ENCODE measurements at places on chromosomes 5 and 9.

DNA sequence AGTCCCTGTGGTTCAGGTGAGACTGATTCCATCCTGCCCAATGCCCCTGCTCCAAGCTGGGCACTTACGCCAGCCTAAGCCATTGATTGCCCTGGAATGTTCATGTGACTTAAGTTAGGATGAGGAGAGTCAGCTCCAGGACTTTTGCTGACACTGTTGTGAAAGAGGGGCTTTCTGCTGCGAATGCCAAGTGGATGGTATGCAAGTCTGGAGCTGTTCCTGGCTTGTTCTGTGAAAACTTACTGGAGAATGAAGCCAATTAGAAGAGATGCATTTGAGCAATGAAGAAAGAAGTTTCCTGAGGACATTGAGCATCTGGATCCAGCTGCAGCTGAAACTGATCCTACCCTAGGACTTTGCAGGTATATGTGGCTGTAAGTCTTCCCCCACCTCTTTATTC lies 61.2 kb upstream of the ZFR start:
- DNase-seq = no peak

DNA sequence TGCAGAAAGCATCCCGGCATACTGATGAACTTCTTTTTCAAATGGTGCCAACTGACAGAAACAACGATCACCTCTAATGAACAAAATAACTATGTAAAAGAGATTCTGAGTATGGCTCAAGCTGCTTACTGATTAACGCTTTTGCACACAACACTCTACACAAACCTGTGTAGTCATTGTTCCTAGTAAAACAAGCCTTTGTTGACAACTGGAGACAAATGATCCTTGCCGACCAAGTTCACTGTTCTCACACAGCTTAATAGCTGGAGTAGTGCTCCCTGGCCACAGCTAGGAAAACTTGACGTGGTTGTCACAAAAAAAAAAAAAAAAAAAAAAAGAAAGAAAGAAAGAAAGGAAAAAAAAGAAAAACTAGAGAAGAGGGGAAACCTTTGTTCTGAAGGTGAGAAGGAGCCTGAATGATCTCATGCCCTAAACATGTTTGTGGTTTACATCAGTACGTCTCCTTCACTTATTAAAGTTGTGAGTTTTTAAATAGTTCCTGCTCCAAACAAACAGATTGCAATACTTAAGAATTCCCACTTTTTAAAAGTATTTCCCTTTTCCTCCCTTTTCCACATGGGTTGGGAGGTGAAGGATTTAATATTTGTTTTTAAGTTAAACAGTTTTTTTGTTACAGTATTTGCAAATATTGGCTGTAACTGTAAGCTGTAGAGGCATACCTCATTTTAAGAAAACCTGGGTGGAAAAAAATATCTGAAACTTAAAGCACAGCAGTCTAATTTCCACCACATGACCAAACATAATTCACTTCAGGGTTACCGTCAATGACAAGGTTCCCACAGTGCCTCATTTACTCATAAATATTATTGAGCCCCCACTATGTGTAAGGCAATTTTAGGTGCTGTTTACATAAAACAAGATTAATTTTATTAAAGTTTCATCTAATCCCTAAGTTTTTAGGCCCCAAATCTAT lies 63.7 kb downstream of the GLIS3 start:
- DNase-seq = no peak

GRCh38 chr9:114310471-114311450 lies 12.1 kb upstream of the ORM1 start:
- DNase-seq = no peak

- no peak for DNase-seq
Observed at GRCh38 chr9:132426639-132427414, 16.8 kb downstream of the CFAP77 start.

- DNase-seq = no peak
Observed at GRCh38 chr9:111320631-111321030, 9.4 kb downstream of the OR2K2 start.

DNA sequence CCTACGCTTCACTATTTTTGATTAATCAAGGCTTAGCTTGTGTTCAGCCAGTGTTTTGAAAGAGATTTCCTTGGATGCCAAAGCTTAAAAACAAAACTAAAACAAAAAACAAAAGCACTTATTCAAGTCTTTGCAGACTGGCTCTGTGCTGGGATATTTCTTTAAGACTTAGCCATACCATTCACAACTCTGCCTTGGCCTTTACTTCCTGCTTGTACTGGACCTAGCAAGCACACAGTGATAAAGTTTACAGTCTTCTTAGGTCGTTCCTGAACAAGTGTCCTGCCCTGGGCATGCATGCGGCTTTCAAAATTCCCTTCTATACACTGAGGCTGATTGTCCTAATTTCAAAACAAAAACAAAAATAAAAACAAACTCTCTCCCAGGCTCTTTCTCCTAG lies 20.7 kb downstream of the FBXL17 start:
- no peak for DNase-seq

- no peak for DNase-seq
Observed at GRCh38 chr5:162174358-162174974, 106.9 kb downstream of the GABRG2 start.

- DNase-seq = no peak
Observed at GRCh38 chr9:99037769-99038483, 67.0 kb upstream of the TGFBR1 start.

GRCh38 chr9:89234205-89235067 lies 55.8 kb upstream of the SHC3 start:
- peak; percentile 58 for DNase-seq

GRCh38 chr5:69167929-69168328 lies 979 bp downstream of the CCNB1 start:
- no peak for DNase-seq

DNA sequence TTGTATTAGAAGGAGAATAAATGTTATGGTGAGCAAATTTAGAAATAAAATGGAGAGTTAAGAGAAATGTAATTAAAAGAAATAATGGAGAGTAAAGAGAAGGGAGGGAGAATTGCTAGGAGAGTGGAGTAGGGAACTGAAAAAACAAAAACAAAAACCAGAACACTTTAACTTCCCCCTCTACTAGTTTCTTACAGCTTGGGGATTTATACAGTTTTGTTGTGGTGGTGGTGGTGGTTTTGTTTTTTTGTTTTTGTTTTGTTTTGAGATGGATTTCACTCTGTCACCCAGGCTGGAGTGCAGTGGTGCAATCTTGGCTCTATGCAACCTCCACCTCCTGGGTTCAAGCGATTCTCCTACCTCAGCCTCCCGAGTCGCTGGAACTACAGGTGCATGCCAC lies 322.4 kb downstream of the TMEM167A start:
- DNase-seq = no peak

- no peak for DNase-seq
Observed at GRCh38 chr9:95366731-95367325, 49.3 kb upstream of the FANCC start.

GRCh38 chr5:10009802-10010201 lies 239.9 kb downstream of the ATPSCKMT start:
- DNase-seq = no peak

- DNase-seq = no peak
Observed at GRCh38 chr5:22926574-22926973, 73.4 kb upstream of the CDH12 start.

- DNase-seq = no peak
Observed at GRCh38 chr9:129904734-129905133, 69.5 kb downstream of the USP20 start.

- DNase-seq = peak; percentile 43
Observed at GRCh38 chr9:130039528-130040147, 3.4 kb downstream of the FNBP1 start.

DNA sequence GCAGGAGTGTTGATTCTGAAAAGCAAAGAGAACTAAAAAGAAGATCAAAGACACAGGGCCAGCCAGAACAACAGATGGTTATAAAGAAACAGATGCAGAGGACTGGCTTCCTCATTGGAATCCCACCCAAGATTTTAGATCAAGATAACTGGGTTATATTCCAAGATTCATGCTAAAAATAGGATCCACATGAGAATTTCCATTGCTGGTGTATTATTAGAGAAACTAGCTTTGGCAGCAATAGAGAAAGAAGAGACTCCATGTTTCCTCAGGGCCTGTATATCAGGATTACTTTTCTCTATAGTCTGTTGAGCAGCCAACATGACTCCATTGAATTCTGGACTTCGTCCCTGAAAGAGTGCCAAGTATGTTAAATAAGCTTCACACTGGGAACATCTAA lies 367.3 kb downstream of the TUSC1 start:
- DNase-seq = no peak

- no peak for DNase-seq
Observed at GRCh38 chr5:43432486-43433375, 20.5 kb upstream of the CCL28 start.

GRCh38 chr5:163612358-163613149 lies 107.1 kb downstream of the MAT2B start:
- no peak for DNase-seq

DNA sequence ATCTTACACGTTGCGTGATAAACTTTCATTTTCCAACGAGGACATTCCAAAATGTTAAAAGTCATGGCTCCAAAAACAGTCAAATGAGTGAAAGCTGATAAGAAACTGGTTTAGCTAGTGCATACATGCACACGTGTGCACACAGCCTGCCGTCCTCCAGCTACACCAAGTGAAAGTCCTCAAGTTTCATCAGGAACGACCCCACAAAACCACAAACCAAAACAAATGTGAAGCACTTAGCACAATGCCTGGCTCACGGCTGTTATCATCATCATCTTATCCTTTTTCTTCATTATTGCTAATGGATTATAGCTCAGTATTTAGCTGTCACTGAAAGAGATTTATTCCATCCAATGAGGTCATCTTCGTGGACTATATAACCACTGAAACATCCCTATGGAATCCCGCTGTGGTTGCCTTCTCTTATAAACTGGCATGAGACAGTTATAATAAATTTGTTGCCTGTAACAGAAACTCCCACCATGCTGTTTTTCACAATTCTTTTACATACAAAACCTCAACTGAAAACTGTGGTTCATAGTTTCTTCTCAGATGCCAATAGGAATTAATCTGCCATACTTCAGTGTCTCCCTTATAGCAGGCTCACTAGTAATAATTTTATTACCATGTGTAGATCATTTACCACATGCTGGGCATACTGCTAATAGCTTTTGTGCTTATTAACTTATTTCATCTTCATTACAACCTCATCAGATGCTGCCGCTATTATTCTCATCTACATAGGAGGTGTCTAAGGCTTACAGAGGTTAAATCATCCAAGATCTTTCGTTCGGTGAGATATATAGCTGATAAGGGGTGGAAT lies 56.1 kb downstream of the SAXO1 start:
- DNase-seq = no peak

DNA sequence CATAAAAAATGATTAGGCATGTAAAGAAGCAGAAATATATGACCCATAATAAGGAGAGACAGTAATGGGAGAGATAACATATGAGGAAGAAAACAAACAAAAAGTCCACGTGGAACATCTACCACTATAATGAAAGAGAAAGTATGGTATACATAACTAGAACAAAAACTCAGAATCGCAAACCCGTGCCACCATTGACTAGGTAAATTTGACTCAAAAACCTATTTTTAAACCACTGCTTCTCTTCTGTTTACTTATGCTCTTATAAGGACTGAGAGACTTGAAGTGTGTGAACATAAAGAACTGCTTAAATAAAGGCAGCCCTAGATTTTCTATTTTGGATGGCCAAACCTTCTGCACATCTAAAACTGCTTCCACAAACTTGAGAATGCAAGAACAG lies 330.7 kb downstream of the CAAP1 start:
- no peak for DNase-seq

DNA sequence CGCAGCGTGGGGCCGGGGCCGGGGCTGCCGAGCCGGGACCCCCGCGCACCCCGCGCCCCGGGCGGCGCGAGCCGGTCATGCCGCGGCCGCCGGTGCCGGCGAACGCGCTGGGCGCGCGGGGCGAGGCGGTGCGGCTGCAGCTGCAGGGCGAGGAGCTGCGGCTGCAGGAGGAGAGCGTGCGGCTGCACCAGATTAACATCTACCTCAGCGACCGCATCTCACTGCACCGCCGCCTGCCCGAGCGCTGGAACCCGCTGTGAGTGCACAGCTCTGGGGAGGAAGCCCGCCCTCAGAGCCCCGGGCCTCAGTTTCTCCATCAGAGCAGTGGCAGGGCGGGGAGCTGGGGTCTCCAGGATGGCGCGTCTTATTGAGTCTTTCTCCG lies 335 bp downstream of the GALNT12 start:
- peak; percentile 37 for DNase-seq

- no peak for DNase-seq
Observed at GRCh38 chr9:109026306-109026705, 13.0 kb upstream of the CTNNAL1 start.

- no peak for DNase-seq
Observed at GRCh38 chr5:155982354-155982753, 344.6 kb upstream of the SGCD start.

GRCh38 chr5:127447827-127448226 lies 69.6 kb upstream of the PRRC1 start:
- DNase-seq = no peak

GRCh38 chr5:146528236-146528635 lies 12.2 kb upstream of the GPR151 start:
- DNase-seq = no peak

Data from activated CD4-positive, alpha-beta T cell treated with anti-CD3 and anti-CD28 coated beads, Interleukin-2, amount 50 U/mL, for 48 hours (primary cell).